ENCODE measurements at places on chromosomes 1 and 21. TPM values are rescaled to one million over a fixed set of nuclear protein-coding genes. Genes with fewer than 3 reads are reported as not detected.

The PDC gene
- total RNA-seq = not detected

The MFSD2A gene
- total RNA-seq = 5.5 TPM

The NHLH1 gene
- 0.17 TPM for total RNA-seq

The ETV3L gene
- 0.15 TPM for total RNA-seq

Data from T-helper 17 cell (primary cell).